ENCODE measurements at places on chromosomes 3 and 15. TPM values are rescaled to one million over a fixed set of nuclear protein-coding genes. Genes with fewer than 3 reads are reported as not detected.

DNA sequence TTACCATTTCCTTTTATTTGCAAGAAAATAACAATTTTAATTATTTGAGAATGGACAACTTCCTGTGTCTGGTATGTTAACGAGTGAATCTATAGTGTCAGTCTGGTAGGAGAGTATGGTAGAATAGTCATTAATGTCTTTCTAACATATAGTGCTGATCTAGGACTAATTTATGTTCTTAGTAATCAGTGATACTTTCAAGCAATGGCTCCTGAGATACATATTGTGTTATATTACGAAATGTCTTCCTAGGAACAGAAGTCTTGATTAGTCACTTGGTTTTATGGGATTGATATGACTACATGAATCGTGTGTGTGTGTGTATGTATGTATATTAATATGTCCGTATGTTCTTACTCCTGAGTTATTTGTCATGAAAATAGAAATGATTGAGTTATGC lies 66.6 kb upstream of the PAQR5 start:
- no peak for DNase-seq

FBXW12 gene
- total RNA-seq: 0.55 TPM

LRRK1 gene
- 2.7 TPM for total RNA-seq

- no peak for DNase-seq
Observed at GRCh38 chr3:132650153-132650552, 9.5 kb downstream of the ACAD11 start.

GRCh38 chr3:59411694-59412093 lies 361.9 kb upstream of the CFAP20DC start:
- no peak for DNase-seq

CYP1A1 gene
- total RNA-seq: not detected

GXYLT2 gene
- 15.1 TPM for total RNA-seq
